ENCODE measurements at places on chromosomes 1 and 21.

GRCh38 chr1:11311816-11312755 is 39.1 kb downstream of the UBIAD1 start:
- no peak for DNase-seq

DNA sequence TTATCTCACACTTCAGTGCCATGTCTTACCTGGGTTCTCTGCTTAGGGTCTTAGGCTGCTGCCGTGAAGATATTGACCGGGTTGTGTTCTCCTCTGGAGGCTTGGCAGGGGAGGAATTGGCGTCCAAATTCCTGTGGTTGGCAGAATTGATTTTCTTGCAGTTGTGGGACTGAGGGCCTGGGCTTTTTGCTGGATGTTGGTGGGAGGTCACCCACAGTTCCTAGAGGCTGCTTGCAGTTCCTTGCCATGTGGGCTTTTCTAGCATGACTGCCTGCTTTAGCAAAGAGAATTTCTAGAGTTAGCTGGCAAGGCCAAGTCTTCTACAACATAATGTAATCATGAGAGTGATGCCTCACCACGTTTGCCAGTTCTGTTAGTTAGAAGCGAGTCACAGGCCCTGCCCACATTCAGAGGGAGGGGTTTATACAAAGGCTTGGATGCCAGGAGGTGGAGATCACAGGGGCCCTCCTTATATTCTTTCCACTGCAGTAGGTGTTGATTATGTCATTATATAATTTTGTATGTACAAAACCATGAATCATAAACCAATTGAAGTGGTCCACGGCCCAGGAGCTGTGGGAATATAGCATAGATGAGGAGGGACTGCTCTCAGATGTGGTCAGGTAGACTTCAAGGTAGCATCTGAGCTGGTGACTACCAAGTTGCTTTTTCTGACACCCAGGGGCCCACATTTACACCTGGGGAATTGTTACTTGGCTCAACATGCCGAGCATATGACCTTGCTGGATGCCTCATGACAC is 6.6 kb downstream of the UBL4B start:
- no peak for DNase-seq

- no peak for DNase-seq
These were observed 24.6 kb downstream of the CR1L start for GRCh38 chr1:207669528-207670009.

- DNase-seq: no peak
These were observed 9.8 kb downstream of the MX2 start for GRCh38 chr21:41371685-41372030.

- no peak for DNase-seq
These were observed 107.0 kb upstream of the KRTAP19-8 start for GRCh38 chr21:31145274-31145673.

- no peak for DNase-seq
These were observed 10.7 kb downstream of the RGS18 start for GRCh38 chr1:192168964-192169363.

- DNase-seq: no peak
These were observed 102.7 kb downstream of the LMX1A start for GRCh38 chr1:165253818-165254254.

DNA sequence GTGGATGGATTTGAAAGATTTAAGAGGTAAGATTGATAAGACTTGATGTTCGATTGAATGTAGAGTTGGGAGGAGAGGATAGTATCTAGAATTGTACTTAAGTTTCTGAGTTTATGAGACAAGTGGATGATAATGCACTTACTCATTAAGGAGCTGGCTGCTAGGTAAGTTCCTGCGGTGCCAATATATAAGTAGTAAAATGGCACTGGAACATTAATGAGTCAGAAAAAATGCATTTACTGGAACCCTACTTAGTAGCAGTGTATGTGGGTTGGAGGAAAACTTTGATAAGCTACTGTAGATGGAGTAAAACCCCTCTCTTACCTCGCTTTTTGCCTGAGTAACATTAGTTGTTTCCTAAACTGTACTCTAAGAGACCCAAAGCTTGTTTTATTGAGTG is 68.2 kb downstream of the ZFYVE9 start:
- no peak for DNase-seq

GRCh38 chr1:3895279-3895950 is 4.7 kb downstream of the C1orf174 start:
- DNase-seq: no peak

DNA sequence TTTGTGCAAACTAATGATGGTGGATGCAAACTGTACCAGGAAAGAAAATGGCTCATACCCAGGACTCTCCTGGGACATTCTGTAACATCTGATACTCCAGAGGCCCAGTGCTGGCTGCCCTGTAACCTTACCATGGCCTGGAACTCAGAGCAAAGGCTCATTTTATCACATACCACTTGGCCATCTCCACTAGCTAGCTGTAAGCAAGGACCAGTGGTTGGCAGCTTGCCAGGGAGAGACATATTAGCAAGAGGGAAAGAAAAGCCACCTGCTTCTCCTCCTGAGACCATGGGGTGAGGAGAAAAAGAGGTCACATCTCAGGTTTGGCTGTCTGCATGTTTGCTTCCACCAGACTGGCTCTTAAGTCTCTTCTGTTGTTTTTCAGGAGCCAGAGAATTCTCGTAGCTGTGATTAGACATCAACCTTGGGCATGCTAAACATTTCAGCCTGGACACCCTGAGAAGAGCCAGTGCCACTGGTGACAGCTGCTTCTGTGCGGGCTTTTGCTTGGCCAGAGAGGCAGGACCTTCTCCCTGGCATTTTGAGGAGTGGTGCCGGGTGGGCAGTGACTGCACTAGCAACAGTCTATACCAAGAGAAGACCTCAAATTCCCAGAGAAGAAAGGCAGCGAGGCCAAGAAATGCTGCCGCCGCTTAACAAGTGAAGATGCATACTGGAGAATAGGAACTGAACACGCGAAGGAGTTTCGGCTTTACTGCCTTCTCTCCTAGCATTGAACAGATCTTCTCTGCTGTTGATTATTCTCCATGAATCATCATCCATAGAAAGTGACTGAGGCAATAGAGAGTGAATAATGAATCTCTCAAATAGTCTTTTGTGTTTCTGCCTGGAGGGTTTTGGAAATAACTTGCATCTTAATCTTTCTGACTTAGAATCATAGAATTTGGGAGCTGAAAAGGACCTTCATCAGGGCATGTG is 6.7 kb upstream of the INKA2 start:
- DNase-seq: peak; percentile 84

DNA sequence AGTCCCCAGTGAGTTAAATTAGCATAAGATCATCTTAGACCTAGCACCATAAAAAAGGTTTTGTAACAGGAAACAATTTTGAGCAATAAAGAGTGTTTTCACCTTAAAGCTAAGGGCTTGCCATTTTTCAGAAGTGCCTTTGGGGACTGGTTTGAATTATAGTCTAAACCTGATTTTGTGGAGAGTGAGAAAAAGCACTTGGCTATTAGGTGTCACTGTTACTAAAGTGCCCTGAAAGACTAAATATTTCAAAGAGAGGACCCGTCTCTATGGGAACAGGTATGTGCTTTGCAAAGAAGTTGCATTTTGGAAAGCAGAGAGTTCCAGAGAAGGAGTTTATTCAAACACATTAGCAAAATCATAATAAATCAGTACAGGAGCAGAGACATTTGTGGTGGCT is 9.1 kb downstream of the NTNG1 start:
- no peak for DNase-seq

DNA sequence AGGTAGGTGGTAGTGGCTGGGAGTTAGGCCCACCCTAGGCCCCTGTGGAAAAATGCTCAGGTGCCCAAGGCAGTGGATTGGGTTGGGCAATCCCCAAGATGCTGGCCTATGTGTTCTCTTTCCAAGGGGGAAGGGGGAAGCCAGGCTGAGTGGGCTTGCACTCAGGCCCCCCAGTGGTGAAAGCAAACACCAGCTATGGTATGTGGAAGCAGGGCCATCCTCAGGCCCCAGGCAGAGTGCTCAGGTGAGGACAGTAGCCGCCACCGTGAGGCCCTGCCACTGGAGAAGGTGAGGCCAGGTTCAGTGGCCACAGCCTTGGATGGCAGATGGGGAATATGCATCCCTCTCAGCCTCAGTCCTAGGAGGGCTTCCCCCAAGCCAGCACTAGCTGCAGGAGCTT is 11.8 kb downstream of the LY9 start:
- no peak for DNase-seq

DNA sequence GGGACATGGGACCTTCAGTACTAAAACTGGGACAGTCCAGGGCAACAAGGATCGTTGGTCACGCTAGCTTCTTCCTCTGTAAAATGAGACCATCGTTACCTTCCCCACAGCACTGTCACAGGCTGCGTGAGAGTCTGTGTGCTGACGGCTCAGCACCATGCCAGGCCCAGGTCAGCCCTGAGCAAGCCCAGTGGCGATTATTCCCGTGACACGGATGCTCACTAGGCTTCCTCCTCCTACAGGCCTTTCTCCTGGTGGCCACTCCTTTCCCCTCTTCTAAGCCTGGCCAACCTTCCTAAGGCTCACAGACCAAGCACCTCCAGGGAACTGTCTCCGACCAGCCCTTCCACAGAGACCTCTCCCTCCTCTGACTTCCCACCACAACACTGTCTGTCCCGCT is 69.3 kb upstream of the RUNX3 start:
- DNase-seq: no peak

DNA sequence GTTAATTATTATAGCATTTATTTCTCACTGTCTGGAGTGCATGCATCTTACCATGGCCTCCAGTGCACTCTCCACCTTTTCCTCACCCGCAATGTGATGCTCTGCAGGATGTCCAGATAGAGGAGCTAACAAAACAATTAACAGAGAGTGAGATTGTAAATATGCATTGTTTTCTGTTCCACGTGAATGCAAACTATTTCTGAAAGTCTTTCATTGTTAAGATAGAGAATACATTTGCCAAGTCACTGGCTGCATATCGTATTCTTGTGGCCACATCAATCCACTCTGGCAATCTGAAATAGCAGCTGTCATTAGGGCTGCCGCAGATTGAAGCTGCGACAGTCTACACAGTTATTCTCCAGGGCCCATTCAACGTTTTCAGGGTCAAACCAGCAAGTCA is 143.8 kb downstream of the DUSP10 start:
- no peak for DNase-seq

- DNase-seq: no peak
These were observed 128.8 kb upstream of the CD34 start for GRCh38 chr1:208039536-208040332.

- no peak for DNase-seq
These were observed 4.1 kb downstream of the SAMSN1 start for GRCh38 chr21:14541841-14542490.

- no peak for DNase-seq
These were observed 4.6 kb downstream of the COL18A1 start for GRCh38 chr21:45409466-45410150.

DNA sequence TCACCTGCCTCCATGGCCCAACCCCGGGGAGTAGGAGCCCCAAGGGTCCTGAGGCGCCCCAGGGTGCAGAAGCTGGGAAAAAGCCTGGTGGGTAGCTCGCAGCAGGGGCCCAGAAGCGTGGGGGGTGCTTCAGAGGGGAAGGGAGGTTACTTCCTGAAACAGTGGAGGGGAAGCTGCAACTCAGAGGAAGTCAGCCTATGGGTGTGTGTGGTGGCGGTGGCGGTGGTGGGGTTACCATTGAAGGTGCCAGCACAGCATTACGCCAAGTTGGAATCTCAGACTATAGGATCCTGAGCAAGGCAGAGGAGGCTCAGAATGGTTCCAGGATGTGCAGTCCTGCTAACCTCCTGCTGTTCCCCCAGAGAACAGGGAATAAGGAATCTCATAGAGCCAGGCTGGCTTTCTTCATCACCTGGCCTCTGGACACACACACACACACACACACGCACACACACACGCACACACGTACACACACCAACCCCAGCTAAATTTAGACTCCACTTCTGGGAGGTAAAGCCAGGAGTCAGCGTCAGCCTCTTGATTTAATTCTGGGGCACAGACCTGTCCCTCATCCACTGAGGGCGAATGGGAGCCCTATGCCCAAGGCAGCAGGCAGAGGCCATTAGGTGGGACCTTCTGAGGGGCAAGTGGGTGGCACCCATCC is 1.3 kb downstream of the DENND4B start:
- no peak for DNase-seq

DNA sequence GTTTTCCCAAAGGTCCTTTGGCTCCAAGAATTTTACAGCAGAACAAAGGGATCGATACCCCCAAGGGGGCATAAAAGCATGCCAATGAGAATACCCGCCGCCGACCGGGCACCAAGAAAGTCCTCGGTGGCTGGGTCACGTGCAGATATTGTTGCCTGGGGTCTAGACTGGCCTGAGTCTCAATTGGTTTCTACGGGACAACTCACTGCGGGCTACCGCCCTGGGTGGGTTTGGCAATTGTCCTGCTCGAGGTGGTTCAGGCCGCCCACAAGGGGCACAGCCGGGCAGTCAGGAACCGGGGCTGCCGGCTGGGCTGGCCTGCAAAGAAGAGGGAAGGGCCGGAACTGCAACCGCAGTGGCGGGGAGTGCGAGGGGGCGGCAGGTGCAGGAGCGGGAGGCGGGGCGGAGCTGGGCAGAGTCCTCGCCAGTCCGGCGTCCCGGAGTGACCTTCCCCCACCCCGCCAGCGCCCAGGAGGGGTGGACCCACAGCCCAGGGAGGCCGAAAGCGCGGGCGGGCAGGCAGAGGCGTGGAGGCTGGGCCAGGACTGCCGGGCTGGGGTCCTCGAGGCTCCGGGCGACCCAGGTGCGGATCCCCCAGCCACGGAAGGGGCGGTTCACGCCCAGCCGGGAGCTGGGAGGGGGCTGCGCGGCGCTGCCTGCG is 926 bp upstream of the ATP1B1 start:
- DNase-seq: no peak

- no peak for DNase-seq
These were observed 12.7 kb downstream of the INSL5 start for GRCh38 chr1:66788231-66788939.

- DNase-seq: no peak
These were observed 507.1 kb downstream of the SMYD3 start for GRCh38 chr1:245999697-246000637.

- no peak for DNase-seq
These were observed 7.5 kb downstream of the DMAP1 start for GRCh38 chr1:44220755-44221154.

GRCh38 chr1:27602462-27603308 is 1.3 kb downstream of the AHDC1 start:
- DNase-seq: no peak

- no peak for DNase-seq
These were observed 15.5 kb upstream of the SERINC2 start for GRCh38 chr1:31397360-31398095.

- no peak for DNase-seq
These were observed 16.8 kb downstream of the IFFO2 start for GRCh38 chr1:18939398-18940302.

DNA sequence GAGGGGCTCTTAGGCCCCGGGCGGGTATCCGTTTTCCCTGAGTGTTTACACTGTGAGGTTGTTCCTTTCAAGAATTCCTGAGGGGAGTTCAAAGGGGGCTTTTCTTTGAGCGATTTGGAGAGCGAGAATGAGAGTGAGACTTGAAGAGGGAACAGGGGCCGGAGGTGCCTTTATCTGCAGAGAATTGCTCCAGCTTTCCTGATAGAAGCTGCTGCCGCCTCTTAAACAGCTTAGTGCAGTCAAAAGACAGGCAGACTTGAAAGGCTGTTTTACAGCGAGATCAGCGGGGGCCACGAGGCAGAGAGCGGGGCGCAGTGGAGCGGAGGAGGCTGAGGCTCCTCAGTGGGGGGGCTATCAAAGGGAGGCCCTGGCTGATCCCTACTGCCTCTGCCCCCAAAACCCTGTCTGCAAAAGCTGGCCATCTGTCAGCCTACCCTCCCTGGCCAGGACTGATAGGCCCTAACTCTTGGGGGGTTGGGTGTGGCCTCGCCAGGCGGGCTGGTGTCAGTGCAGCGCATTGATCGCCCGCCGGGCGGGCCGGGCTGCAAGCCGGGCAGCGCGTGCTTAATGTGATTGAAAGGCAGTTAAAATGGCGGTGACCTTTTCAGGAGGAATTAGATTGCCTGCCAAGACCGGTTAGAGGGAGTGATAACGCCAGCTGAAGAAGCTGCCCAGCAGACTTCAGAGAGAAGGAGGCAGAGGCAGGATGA is 36.4 kb downstream of the TMEM53 start:
- DNase-seq: no peak

Data from vagina (tissue), 2 donors.